ENCODE measurements at places on chromosomes 7 and 10. TPM values are rescaled to one million over a fixed set of nuclear protein-coding genes. Genes with fewer than 3 reads are reported as not detected.
A peak's percentile ranks its signal among the peaks of the same experiment; 100 is the strongest.

GRCh38 chr10:7657552-7657951 is 9.2 kb downstream of the ITIH5 start:
- no peak for DNase-seq

GRCh38 chr7:41052736-41053135 is 650.2 kb downstream of the INHBA start:
- DNase-seq: no peak

- DNase-seq: no peak
Observed at GRCh38 chr10:75568450-75569130, 137.2 kb downstream of the LRMDA start.

- DNase-seq: peak; percentile 69
Observed at GRCh38 chr10:119006451-119007210, 22.9 kb upstream of the NANOS1 start.

The GIMAP4 gene
- not detected for polyA plus RNA-seq

All from HepG2 (cell line).